Astrocyte (in vitro differentiated cells and primary cell): ENCODE measurements at places on chromosomes 5 and 9. TPM values are rescaled to one million over a fixed set of nuclear protein-coding genes. Genes with fewer than 3 reads are reported as not detected.

DNA sequence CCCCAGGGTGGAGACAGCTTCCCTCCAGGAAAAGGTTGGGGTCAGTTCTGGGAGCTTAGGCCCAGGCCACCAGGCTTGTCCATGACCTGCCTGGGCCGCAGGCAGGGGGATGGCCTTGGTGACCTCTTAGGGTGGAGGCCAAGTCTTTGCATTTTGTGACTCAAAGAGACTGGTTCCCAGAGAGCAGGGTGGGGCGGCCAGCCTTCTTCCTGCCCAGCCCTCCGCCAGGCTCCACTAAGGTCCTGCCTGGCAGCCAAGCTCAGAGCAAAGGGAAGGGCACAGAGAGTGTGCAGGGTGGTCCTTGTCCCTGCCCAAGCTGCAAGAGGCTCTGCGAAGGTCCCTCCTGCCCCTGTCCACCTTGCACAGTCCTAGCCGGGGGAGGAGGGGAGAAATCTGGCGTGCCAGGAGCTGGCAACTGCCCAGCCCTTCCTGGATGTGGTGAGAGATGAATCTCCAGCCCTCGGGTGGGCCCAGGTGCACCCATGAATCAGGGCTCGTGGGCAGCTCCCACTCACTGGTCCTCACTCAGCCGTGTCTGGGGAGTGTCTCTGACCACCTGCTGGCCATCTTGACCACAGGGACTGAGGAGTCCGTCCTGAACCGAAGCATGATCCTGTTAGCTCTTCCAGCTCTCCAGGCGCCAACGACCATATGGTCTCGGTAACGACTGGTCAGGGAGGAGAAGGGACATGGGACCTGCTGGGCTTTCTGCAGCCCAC lies 2.3 kb upstream of the PTGDS start:
- no peak for DNase-seq
- H3K27me3 ChIP-seq, result no peaks in the 10 kb centered on the region
- peaks cover 5% of the 10 kb centered on the region for H3K4me1 ChIP-seq
- H3K4me3 ChIP-seq, result no peak overlapping the region
- no peak overlapping the region for H3K27ac ChIP-seq
- H3K36me3 ChIP-seq, result no peaks in the 10 kb centered on the region

GRCh38 chr5:57209316-57210040 lies 35.6 kb downstream of the GPBP1 start:
- no peaks in the 10 kb centered on the region for H3K27me3 ChIP-seq
- no peaks in the 10 kb centered on the region for H3K36me3 ChIP-seq
- DNase-seq, result peak; percentile 27
- H3K4me3 ChIP-seq, result no peak overlapping the region
- peaks cover 10% of the 10 kb centered on the region for H3K4me1 ChIP-seq
- H3K27ac ChIP-seq, result no peak overlapping the region

GRCh38 chr5:169499990-169500505 lies 83.5 kb upstream of the SPDL1 start:
- H3K36me3 ChIP-seq, result no peaks in the 10 kb centered on the region
- no peak overlapping the region for H3K4me3 ChIP-seq
- no peaks in the 10 kb centered on the region for H3K27me3 ChIP-seq
- DNase-seq, result no peak

GRCh38 chr5:111530298-111530740 lies 18.0 kb upstream of the STARD4 start:
- no peaks in the 10 kb centered on the region for H3K27me3 ChIP-seq
- H3K36me3 ChIP-seq, result no peaks in the 10 kb centered on the region
- H3K27ac ChIP-seq, result peak overlapping the region; percentile 57
- no peak overlapping the region for H3K4me3 ChIP-seq
- peak; percentile 94 for DNase-seq
- no peaks in the 10 kb centered on the region for H3K4me1 ChIP-seq

DNA sequence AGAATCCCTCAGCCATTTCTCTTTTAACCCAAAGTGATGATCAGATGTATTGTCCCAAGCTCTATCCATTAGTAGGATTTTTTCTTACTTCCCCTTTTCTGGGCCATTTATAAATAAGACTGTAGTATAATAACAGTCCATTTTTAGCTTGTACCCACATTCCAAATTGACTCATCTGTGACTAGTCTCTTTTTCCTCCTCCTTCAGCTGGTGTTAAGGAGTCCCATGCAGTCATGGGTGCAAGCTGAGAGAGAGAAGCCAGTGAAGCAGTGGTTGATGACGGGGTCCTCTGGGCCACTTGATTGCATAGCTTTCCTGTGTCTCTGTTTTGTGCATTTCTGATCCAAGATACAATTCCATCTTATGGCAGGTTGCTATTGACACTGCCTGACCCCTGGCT lies 476.0 kb upstream of the CD180 start:
- no peaks in the 10 kb centered on the region for H3K36me3 ChIP-seq
- no peaks in the 10 kb centered on the region for H3K27me3 ChIP-seq
- no peaks in the 10 kb centered on the region for H3K4me1 ChIP-seq
- no peak overlapping the region for H3K27ac ChIP-seq
- DNase-seq, result peak; percentile 12

The RELL2 gene
- total RNA-seq, result 12.2 and 12.9 TPM in 2 replicates

The ADAMTS13 gene
- 5.6 and 7.3 TPM in 2 replicates for total RNA-seq

DNA sequence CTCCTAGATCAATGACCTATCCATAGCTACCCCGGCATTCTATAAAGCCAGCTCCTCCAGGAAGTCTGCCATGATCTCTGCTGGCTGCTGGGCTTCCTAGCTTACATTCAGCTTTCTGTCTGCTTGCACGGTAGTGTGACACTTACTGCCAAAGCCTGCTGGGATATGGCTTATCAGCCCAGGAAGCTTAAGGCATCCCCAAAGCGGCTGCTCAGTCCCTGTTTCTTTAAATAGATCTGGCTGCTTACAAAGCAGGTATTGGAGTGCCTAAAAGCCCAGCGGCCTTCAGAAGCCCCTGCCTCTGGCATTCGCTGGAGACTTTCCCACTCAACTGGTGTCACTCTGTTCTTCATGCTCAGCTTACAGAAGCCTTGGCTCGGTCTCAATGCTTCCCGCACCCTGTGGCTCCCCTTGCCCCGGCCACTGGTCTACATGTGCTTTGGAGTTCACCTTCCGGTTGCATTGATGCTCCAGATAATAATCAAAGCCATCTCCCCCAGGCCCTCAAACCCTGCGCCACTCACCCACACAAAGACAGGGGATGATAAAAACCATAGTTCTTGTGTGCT lies 31.3 kb upstream of the STRBP start:
- H3K27me3 ChIP-seq, result no peaks in the 10 kb centered on the region
- H3K4me3 ChIP-seq, result no peak overlapping the region
- no peak overlapping the region for H3K27ac ChIP-seq
- H3K36me3 ChIP-seq, result no peaks in the 10 kb centered on the region

DNA sequence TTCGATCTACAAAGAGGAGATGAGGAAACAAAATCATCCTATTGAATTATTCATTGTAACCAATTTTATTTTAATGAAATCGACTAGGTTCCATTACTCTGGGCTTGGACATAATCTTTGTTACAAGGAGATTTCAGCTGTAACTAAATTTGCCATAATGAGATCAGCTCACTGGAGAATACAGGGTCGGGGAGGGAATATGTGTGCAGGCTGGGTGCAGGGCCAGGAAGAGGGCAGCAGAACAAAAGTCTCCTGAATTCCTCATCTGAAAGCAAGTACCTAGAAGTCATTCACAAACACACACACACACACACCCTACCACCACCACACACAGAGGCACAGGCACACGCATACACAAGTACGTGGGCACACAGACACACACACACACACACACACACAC lies 151.2 kb downstream of the PAPPA start:
- no peak for DNase-seq
- no peaks in the 10 kb centered on the region for H3K27me3 ChIP-seq
- no peaks in the 10 kb centered on the region for H3K36me3 ChIP-seq
- no peak overlapping the region for H3K4me3 ChIP-seq
- H3K27ac ChIP-seq, result no peak overlapping the region

- DNase-seq, result no peak
- no peak overlapping the region for H3K27ac ChIP-seq
- H3K27me3 ChIP-seq, result no peaks in the 10 kb centered on the region
- H3K4me3 ChIP-seq, result no peak overlapping the region
- H3K36me3 ChIP-seq, result peaks cover 6% of the 10 kb centered on the region
- H3K4me1 ChIP-seq, result peaks cover 31% of the 10 kb centered on the region
These were observed 120.4 kb upstream of the RETREG1 start for GRCh38 chr5:16737209-16737608.

The C5orf58 gene
- not detected in 2 replicates for total RNA-seq

The PRUNE2 gene
- total RNA-seq, result 7.7 and 8.7 TPM in 2 replicates

- H3K36me3 ChIP-seq, result no peaks in the 10 kb centered on the region
- no peaks in the 10 kb centered on the region for H3K27me3 ChIP-seq
- no peaks in the 10 kb centered on the region for H3K4me1 ChIP-seq
- no peak for DNase-seq
These were observed 37.5 kb downstream of the IRX2 start for GRCh38 chr5:2714026-2714425.

- H3K4me1 ChIP-seq, result no peaks in the 10 kb centered on the region
- no peak overlapping the region for H3K27ac ChIP-seq
- DNase-seq, result peak; percentile 0
- no peaks in the 10 kb centered on the region for H3K27me3 ChIP-seq
- no peak overlapping the region for H3K4me3 ChIP-seq
- H3K36me3 ChIP-seq, result no peaks in the 10 kb centered on the region
These were observed 115.8 kb downstream of the EMB start for GRCh38 chr5:50325237-50325832.

GRCh38 chr9:18060269-18060934 lies 413.6 kb upstream of the ADAMTSL1 start:
- no peaks in the 10 kb centered on the region for H3K27me3 ChIP-seq
- H3K4me3 ChIP-seq, result no peak overlapping the region
- no peaks in the 10 kb centered on the region for H3K36me3 ChIP-seq

GRCh38 chr9:6418764-6419163 lies 5.8 kb downstream of the UHRF2 start:
- H3K27ac ChIP-seq, result no peak overlapping the region
- H3K27me3 ChIP-seq, result no peaks in the 10 kb centered on the region
- peaks cover 12% of the 10 kb centered on the region for H3K4me1 ChIP-seq
- DNase-seq, result no peak

- H3K27me3 ChIP-seq, result no peaks in the 10 kb centered on the region
- H3K4me1 ChIP-seq, result peaks cover 75% of the 10 kb centered on the region
- H3K27ac ChIP-seq, result peak overlapping the region; percentile 74
These were observed 13.0 kb downstream of the NREP start for GRCh38 chr5:111743988-111744387.

GRCh38 chr9:128947277-128947526 lies 201 bp downstream of the DOLK start:
- peaks cover 6% of the 10 kb centered on the region for H3K36me3 ChIP-seq
- no peak for DNase-seq
- H3K4me3 ChIP-seq, result peak overlapping the region; percentile 86
- H3K4me1 ChIP-seq, result peaks cover 11% of the 10 kb centered on the region
- no peaks in the 10 kb centered on the region for H3K27me3 ChIP-seq

The TTF1 gene
- total RNA-seq, result 13.2 and 13.3 TPM in 2 replicates

- no peaks in the 10 kb centered on the region for H3K4me1 ChIP-seq
- H3K27me3 ChIP-seq, result no peaks in the 10 kb centered on the region
- DNase-seq, result no peak
These were observed 419.2 kb upstream of the NMUR2 start for GRCh38 chr5:152824316-152824715.

GRCh38 chr9:78932849-78933627 lies 636.1 kb downstream of the PSAT1 start:
- DNase-seq, result peak; percentile 80
- H3K4me3 ChIP-seq, result no peak overlapping the region
- H3K4me1 ChIP-seq, result peaks cover 11% of the 10 kb centered on the region
- no peaks in the 10 kb centered on the region for H3K36me3 ChIP-seq
- H3K27ac ChIP-seq, result peak overlapping the region; percentile 38
- no peaks in the 10 kb centered on the region for H3K27me3 ChIP-seq

DNA sequence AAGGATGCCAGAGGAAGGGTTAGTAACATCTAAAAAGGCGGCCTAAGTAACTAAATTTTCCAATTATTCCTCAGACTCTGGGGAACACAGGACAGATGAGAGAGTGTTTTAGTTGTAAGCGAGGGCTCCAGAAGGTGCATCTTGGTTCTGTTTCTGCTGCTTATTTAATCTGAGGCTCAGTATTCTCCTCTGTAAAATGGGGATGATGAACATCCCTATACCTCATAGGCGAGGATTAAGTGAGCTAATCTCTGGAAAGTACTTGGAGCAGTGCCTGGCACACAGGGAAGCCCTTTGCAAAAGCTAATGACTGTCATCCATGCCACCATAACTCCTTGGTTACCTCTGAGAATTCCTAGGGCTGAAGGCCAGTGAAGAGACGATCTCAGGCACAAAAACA lies 59.0 kb downstream of the SHB start:
- no peak for DNase-seq
- H3K27me3 ChIP-seq, result no peaks in the 10 kb centered on the region
- H3K4me1 ChIP-seq, result peaks cover 58% of the 10 kb centered on the region
- peaks cover 1% of the 10 kb centered on the region for H3K36me3 ChIP-seq
